Activated T-helper 2 cell treated with anti-CD3 and anti-CD28 coated beads, Interferon-gamma antibody, Interleukin-2, Interleukin-4, amounts not matched to agents 10 μg/mL and 5 μg/mL and 100 μg/mL, durations not matched to agents 14 hours and 24 hours and 36 hours (primary cell): ENCODE measurements at places on chromosomes 6 and 20.

- DNase-seq, result no peak
These were observed 16.7 kb downstream of the DYNLT1 start for GRCh38 chr6:158627940-158628211.

DNA sequence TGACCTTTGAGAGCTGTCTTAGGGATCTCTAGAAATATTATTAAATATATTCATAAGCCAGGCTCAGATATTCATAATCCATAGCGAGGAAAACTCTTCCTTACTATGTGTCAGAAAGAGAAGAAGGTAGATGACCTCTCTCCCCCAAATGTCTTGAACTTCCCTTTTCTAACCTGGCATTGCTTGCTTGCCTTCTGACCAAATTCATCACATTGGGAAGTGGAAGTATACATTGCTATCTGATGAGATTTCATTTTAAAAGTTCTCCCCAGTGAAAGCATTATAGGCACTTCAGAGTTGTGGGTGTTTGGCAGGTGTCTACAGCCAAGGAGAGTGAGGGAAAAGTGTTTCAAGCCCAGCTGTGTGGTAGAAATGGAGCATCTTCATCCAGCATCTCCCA, 197.3 kb downstream of the ZFAND3 start:
- no peak for DNase-seq

GRCh38 chr6:30101444-30102413, 11.2 kb downstream of the TRIM31 start:
- DNase-seq, result peak; percentile 62

- DNase-seq, result no peak
These were observed 167.4 kb upstream of the PCSK2 start for GRCh38 chr20:17059465-17059864.

GRCh38 chr6:11428371-11428770, 109.2 kb upstream of the TMEM170B start:
- no peak for DNase-seq

DNA sequence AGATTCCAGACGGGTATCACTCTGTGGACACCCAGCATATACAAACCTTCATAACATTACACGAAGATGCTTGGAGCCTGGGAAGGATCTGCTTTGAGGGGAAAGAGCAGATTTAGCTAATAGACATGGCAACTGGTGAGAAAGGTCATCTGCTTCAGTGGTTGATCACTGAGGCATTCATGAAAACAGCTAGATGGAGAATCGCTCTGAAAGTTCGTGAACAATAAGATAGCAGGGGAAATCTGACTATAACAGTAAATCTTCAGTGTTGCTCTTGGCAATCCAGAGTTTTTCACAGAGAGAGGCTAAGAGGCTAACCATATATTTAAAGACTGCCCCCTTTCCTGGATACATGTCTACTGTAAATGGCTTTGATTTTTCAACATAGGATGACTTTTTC, 245.3 kb downstream of the FARS2 start:
- no peak for DNase-seq

- no peak for DNase-seq
These were observed 324.1 kb upstream of the SYNCRIP start for GRCh38 chr6:85966828-85967227.

- no peak for DNase-seq
These were observed 68.1 kb downstream of the IBTK start for GRCh38 chr6:82179415-82179814.

- no peak for DNase-seq
These were observed 38.1 kb upstream of the THBS2 start for GRCh38 chr6:169291646-169292337.

- DNase-seq, result no peak
These were observed 379.7 kb downstream of the BMP2 start for GRCh38 chr20:7147220-7147601.

DNA sequence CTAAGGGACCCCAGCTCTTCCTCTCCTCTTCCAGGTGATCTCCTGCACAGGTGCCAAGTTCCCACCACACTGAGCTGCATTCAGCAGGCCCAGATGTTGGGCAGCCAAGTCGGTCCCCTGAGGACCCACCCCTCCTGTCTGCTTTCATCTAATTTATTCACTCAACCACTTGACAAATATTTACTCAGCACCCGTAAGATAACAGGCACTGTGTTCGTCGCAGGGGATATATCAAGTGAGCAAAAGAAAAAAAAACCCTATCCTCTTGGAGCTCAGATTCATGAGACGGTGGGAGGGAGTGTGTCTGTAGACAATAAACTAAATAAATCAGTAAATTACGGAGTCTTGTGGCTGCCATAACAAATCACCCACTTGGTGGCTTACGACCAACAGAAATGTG, 143.6 kb downstream of the MRPL14 start:
- no peak for DNase-seq

- DNase-seq, result no peak
These were observed 951 bp downstream of the FOXP4 start for GRCh38 chr6:41546866-41547798.

DNA sequence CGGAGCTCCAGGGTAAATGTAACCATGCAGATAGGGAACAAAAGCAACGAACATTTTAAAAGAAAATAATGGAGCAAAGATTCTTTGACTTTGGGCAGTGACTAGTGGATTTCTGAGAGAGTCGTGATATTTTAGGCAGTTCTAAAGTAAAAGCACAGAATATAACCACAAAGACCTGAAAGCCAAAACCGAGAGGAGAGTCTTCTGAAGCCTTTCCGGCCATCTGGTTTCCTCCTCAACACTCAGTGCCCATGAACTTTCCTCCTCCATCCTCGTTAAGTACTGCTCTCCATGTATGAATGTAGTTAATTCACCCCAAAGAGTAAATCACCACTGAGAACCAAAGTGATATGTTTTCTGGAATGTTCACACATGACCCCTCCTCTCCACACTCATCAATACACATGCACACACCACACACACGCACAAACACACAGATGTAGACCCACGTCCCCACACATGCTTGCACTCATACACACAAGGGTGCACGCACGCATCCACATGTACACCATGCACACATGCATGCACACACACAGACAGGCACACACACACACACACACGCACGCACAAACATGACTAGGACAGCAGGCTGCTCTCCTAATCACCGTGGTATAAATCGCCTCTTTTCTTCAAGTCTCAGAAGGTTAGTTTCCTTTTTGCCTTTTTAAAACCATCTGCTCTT, 109.5 kb downstream of the MYLK4 start:
- no peak for DNase-seq

GRCh38 chr20:39021748-39022147, 59.6 kb downstream of the DHX35 start:
- no peak for DNase-seq

DNA sequence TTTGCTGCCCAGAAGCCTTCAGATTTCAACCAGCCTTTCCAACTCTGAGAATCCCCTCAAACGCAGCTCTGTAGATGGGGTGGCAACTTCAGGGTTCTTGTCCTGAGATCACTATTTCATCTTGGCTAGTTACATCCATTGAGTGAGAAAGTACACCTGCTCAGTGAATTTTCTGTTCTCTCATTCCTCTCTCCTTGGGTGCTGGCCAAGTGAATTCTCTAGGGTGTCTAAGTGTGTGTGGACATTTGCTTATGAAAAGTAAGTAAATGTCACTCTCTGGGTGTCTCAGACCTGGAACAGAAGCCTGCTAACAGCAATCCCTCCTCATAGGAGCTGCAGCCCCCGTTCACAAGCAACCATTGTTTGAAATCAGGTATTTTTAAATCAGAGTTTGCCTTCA, 3.8 kb downstream of the RIN2 start:
- DNase-seq, result no peak

DNA sequence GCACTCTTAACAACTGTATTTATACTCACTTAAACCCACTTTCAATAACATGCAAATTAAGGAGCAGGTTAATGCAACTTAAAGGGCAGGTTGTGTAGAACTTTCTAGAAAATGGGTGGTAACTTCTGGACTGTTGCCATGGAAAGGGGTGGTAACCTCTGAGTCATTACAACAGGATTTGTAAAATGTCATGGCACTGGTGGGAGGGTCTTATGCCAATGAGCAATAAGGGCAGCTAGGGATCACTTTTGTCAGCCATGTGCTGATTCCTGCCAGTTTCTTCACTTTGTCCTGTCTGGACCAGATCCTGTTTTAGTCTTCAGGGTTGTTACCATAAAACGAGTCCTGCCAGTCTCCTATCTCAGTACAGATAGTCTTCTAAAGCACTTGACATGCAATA, 560.5 kb upstream of the PTCHD4 start:
- no peak for DNase-seq

- no peak for DNase-seq
These were observed 545.0 kb upstream of the EPHA7 start for GRCh38 chr6:93964321-93964720.

GRCh38 chr6:82085701-82086100, 161.8 kb downstream of the IBTK start:
- no peak for DNase-seq

GRCh38 chr6:155375801-155376200, 61.5 kb upstream of the TFB1M start:
- no peak for DNase-seq

DNA sequence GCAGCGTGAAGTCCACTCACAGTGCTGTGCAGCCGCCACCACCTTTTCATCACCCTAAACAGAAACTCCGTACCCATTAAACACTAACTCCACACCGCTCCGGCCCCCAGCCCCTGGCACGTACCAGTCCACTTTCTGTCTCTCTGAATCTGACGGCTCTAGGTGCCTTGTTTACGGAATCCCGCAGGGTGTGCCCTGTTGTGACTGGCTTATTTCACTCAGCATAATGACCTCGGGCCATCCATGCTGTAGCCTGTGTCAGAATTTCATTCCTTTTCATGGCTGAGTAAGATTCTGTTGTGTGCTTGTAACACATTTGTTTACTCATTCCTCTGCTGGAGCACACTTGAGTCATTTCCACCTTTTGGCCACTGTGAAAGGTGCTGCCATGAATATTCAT, 18.0 kb downstream of the TCFL5 start:
- DNase-seq, result no peak

DNA sequence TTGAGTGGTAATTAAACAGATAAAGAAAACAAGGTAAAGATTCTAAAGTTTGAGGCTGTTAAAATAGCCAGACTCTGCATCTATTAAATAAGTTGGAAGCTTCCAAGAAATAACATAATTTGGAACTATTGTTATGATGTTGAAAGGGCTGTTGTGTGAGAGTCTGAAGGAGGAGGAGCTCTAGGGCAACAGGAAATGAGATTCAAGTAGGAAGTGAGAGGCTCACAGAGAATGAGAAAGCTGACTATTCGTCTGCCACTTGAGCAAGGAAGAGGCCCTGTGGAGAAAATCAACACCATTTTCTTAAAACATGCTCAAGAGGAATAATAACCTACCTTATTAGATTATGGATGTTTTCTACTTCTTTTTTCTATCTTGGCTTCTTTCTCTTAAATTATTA, 185.2 kb downstream of the SLC24A3 start:
- DNase-seq, result no peak

DNA sequence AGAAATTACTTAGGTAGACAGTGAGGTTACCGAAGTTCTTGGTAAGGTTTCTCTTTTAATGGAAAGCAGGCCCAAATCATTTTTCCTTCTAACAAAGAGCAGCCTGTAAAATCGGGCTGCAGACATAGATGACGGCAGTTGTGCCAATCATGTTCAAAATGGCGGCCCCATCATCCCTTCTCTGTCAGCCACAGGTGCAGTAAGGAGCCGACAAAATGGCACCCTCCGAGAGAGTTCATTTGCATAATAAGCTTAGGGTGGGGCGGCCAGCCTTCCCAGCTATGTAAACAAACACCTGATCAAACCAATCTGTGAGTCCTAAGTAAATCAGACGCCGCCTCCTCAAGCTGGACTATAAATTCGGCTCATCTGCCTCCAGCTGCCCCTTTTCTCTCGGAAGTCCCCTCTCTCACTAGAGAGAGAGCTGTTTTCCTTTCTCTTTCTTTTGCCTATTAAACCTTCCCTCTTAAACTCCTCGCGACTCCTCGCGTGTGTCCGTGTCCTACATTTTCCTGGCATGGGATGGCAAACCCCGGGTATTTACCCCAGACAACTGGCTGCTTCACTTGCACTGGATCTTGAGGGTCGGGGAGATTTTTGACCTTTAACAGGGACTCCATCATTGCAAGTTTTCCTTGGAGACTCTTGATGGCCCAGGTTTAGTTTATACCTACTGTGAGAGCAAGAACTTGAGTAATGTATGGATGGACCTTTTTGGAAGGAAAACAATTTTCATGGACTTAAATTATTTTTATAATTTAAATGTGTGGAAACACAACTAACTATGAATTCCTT, 8.9 kb upstream of the DDR1 start:
- no peak for DNase-seq

GRCh38 chr20:8331740-8332412, 199.8 kb downstream of the PLCB1 start:
- DNase-seq, result no peak

DNA sequence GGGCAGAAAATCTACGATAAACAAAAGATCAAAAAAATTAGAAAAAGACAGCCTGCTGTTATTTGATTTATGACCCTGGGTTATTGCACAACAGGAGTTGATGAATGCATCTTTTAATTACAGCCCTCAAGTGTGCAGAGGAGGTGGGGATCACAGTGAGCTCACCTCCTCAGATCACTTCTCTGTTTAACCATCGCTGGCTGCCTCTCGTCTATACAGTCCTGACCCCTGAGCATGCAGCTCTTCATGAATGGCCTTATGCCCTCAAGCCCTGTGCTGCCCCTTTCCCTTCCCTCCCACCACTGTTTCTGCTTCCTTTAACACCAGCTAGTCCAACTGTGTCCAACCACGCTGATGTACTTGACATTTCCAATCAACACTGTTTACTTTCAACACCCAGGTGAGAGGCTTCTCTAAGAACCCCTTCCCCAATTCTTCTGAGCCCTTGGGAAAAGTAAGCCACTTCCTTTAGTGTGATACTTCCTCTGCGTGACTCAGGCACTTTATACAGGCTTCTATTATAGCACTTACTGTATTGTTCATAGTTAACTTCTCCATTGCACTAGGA, 60.6 kb upstream of the RIPOR2 start:
- DNase-seq, result no peak

- DNase-seq, result no peak
These were observed 104.5 kb downstream of the NOL4L start for GRCh38 chr20:32480371-32481241.

- no peak for DNase-seq
These were observed 767.3 kb downstream of the TFAP2A start for GRCh38 chr6:9647599-9647998.

DNA sequence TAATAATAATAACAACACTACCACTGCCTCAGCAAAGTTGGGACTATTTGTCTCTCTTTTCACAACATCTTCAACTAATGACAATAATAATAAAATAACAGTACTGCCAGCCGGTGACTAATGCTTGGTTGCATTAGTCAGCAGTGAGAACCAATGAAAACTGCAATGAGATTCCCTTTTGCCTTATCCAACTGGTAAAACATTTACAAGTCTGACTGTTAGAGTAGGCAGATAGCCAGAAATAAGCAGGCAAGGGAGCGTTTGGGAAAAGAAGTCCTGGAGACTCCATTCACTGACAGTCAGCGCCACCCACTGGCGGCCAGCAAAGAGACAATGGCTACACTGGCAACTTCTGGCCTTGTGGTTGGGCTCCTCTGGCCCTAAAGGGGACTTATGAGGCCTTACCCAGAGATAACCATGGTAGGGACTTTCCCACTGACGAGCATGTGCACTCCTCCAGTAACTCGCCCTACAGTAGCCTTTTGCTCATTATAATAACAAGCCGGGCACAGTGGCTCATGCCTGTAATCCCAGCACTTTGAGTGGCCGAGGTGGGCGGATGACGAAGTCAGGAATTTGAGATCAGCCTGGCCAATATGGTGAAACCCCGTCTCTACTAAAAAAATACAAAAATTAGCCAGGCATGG, 3.4 kb upstream of the NSFL1C start:
- DNase-seq, result no peak

- DNase-seq, result no peak
These were observed 6.6 kb upstream of the TBC1D7 start for GRCh38 chr6:13334953-13335352.

- DNase-seq, result no peak
These were observed 40.0 kb upstream of the TAF8 start for GRCh38 chr6:42010185-42010891.
